ENCODE measurements at places on chromosomes 13 and 19. TPM values are rescaled to one million over a fixed set of nuclear protein-coding genes. Genes with fewer than 3 reads are reported as not detected.

DNA sequence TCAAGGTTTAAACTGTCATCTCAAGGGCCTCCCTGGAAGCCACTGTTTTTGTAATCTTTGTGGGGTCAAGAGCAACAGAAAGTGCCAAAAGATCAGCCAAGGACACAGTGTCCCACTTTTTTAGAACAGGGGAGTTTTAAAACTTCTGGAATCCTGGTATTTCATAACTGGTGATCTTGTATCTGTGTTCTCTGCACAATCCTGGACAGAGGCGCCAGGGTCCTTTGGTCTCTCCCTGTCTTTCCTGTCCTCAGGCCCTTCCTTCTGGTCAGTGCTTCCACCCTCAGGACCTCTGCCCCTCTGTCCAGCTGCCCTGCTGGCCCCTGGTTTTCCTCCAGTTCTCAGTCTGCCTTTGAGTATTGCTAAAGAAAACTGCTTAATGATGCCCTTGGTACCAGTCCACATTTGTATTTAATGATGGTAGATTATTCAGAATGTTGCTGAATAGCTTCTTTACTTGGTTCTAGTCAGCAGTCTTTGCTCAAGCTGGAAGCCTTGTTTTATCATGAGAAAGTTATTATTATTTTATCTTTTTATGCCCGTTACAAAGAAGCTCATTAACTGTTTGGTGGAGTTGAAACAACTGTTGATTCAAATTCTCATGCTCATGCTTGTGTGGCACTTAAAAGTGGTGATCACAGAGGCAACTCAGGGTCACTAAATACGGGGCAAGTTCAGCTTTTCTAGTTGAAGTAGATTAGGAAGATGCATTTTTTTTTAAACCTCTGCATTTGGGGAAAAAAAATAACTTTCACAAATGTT, 47.5 kb downstream of the WASF3 start:
- peak overlapping the region; percentile 33 for H3K27ac ChIP-seq
- H3K4me3 ChIP-seq: no peak overlapping the region
- no peak for DNase-seq
- no peaks in the 10 kb centered on the region for H3K27me3 ChIP-seq

DNA sequence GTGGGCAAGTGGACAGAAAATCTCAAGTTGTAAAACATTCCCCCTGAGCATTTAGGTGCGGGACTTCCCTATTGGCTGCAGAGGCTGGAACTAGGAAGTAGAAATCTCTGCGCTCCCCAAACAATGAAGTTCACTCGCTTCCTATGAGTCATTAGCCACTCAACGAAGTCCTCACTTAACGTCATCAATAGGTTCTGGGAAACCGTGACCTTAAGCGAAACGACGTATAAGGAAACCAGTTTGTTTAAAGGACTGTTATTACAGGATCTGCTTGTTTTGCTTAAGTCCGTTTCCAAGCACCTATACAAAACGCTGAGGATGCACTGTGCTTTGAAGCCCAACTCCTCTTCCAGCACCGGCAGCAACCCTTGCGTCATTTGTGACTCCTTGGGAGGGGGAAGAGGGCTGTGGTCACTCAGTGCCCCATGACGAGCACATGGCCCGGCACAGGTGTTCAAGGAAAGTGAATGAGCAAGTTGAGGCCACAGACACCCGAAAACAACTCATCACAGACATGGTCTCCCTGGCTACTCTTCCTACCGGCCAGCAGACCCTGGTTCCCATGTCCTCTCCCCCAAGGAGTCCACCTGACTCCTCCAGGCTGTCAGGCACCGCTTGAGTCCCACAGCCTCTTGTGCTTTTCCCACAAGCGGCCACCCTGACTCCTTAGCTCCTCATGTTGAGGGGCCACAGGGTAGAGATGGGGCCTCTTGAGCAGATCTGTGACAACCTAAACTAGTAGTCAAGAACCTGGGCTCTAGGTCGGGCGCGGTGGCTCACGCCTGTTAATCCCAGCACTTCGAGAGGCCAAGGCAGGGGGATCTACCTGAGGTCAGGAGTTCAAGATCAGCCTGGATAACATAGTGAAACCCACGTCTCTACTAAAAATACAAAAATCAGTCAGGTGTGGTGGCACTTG, 4.8 kb downstream of the RPS16 start:
- peaks cover 49% of the 10 kb centered on the region for H3K4me1 ChIP-seq
- peak overlapping the region; percentile 82 for H3K27ac ChIP-seq
- H3K4me3 ChIP-seq: peak overlapping the region; percentile 36
- peaks cover 24% of the 10 kb centered on the region for H3K27me3 ChIP-seq

DNA sequence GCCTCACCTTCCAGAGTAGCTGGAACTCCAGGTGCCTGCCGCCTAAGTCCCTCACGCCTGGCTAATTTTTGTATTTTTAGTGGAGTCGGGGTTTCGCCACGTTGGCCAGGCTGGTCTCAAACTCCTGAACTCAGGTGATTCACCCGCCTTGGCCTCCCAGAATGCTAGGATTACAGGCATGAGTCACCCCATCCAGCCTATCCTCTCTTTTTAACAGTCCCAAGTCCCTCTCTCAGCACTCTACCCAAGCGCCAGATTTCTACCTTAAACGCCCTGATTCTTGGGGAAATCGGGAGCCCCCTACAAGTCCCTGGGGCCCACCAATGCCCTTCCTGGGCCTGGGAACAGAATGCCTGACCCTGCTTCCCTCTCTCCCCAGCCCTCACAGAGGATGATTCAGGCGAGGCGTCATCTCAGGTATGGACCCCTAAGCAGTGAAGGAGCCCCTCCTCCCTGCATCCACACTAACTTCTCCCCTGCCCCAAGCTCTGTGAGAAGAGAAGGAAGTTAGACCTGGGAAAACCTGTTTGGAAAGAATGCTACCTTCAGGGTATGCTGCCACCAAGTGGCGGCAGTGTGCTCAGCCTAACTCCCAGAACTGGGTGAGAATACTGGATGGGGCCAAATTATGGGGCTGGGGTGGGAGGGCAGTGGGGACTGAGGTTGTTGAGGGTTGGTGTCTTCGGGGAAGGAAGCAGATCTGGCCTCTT, 20.8 kb upstream of the EBI3 start:
- H3K36me3 ChIP-seq: no peaks in the 10 kb centered on the region
- DNase-seq: peak; percentile 48
- peaks cover 9% of the 10 kb centered on the region for H3K27me3 ChIP-seq
- H3K27ac ChIP-seq: peak overlapping the region; percentile 62

DNA sequence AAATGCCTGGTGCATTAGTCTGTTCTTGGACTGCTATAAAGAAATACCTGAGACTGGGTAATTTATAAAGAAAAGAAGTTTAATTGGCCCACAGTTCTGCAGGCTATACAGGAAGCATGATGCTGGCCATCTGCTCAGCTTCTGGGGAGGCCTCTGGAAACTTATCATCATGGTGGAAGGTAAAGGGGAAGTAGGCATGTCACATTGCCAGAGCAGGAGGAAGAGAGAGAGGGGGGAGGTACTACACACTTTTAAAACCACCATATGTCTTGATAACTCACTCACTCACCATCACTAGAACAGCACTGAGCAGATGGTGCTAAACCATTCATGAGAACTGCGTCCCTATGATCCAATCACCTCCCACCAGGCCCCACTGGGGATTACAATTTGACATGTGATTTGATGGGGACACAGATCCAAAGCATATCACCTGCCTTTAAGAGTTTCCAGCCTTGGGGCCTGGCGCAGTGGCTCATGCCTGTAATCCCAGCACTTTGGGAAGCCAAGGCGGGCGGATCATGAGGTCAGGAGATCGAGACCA, 219.0 kb downstream of the KATNAL1 start:
- no peak for DNase-seq
- no peak overlapping the region for H3K27ac ChIP-seq
- no peak overlapping the region for H3K4me3 ChIP-seq
- H3K27me3 ChIP-seq: peaks cover 6% of the 10 kb centered on the region

- no peak overlapping the region for H3K4me3 ChIP-seq
- no peaks in the 10 kb centered on the region for H3K4me1 ChIP-seq
- no peaks in the 10 kb centered on the region for H3K36me3 ChIP-seq
- no peak for DNase-seq
- H3K27me3 ChIP-seq: peaks cover 54% of the 10 kb centered on the region
These were observed 29.7 kb downstream of the MCF2L start for GRCh38 chr13:112998521-112999280.

- H3K4me3 ChIP-seq: peak within 1 kb of the TSS; percentile 98
- peak; percentile 73 for DNase-seq
- peaks cover 5% of the 10 kb centered on the region for H3K27me3 ChIP-seq
- peaks cover 62% of the 10 kb centered on the region for H3K36me3 ChIP-seq
- peak within 1 kb of the TSS; percentile 94 for H3K27ac ChIP-seq
- peaks cover 33% of the 10 kb centered on the region for H3K4me1 ChIP-seq
These were observed at the start of gene ZNF264 for GRCh38 chr19:57191141-57192076. ZNF264 (plus strand) TSS chr19:57191500; CDS start chr19:57191914, 414 bp downstream.

GRCh38 chr13:51152701-51153100, 41.6 kb upstream of the C13orf42 start:
- no peak overlapping the region for H3K27ac ChIP-seq
- H3K4me3 ChIP-seq: no peak overlapping the region
- no peak for DNase-seq
- peaks cover 7% of the 10 kb centered on the region for H3K4me1 ChIP-seq

- no peak within 1 kb of the TSS for H3K4me3 ChIP-seq
- H3K36me3 ChIP-seq: no peaks in the 10 kb centered on the region
- H3K27ac ChIP-seq: no peak within 1 kb of the TSS
- H3K4me1 ChIP-seq: no peaks in the 10 kb centered on the region
- H3K27me3 ChIP-seq: peaks cover 24% of the 10 kb centered on the region
These were observed at the start of gene SIAH3 for GRCh38 chr13:45851171-45851921. SIAH3 (minus strand) TSS chr13:45851753; CDS start chr13:45851629, 124 bp downstream.

GRCh38 chr13:43758834-43759233, 27.9 kb downstream of the ENOX1 start:
- H3K27ac ChIP-seq: no peak overlapping the region
- no peaks in the 10 kb centered on the region for H3K27me3 ChIP-seq
- DNase-seq: no peak
- H3K36me3 ChIP-seq: no peaks in the 10 kb centered on the region

DNA sequence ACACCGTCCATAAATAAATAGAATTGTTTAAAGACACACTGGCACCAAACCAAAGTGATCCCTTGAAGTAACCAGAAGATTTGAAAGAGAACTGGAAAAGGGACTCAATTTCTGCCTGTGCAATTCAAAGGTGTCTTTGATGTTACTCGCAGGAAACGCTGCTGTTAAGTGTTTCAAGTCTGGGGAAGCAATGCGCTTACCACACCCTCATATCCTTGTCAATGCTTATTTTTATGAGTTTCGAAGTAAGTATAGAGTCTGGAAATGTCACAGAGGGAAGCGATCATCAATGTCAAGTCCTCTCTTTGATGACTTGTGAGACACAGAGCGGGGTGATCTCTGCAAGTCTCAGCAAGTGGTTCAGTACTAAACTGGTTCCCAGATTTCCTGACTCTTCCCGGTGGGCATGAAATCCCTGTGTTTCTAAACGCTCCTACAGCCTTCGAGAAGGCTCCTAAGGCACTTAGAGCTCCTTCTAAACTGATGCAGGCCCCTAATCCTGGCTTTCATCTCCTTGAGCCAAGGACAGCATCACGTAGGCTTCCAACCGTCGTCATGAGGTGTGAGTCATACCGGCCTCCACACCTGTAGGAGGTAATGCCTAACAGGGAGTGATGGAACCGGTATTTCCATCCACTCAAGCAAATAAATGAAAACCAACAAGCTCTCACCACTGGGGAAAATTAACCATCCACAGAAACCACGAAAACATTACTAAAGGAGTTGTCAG, 22.8 kb downstream of the SYDE1 start:
- no peak for DNase-seq
- no peak overlapping the region for H3K4me3 ChIP-seq
- H3K27me3 ChIP-seq: peaks cover 4% of the 10 kb centered on the region
- no peak overlapping the region for H3K27ac ChIP-seq
- peaks cover 18% of the 10 kb centered on the region for H3K4me1 ChIP-seq

Gene CACNG6
- not detected for total RNA-seq

Gene ADGRE2
- not detected for total RNA-seq

Gene POGLUT2
- total RNA-seq: 22.9 TPM
